ENCODE measurements at places on chromosomes 11 and 22.
A peak's percentile ranks its signal among the peaks of the same experiment; 100 is the strongest.

DNA sequence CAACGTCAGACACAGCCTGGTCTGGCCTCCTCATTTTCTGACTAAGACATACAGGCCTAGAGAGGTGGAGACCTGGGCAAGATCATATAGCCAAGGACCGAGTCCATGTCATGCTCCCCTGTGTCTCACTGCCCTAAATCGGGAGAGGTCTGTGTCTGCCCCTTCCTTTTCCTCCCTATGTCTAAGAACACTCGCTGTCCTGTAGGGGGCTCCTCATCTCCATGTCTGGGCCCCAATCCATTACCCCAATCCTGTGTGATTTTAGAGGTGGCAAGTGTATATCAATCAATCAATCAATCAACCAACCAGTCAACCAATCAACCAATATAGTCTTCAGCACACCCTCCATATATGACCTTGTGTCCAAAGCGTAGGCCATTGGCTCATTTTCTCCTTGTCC is 125.7 kb downstream of the KIRREL3 start:
- H3K36me3 ChIP-seq: no peaks in the 10 kb centered on the region
- H3K27me3 ChIP-seq: no peaks in the 10 kb centered on the region
- no peak for DNase-seq
- no peak overlapping the region for H3K27ac ChIP-seq

DNA sequence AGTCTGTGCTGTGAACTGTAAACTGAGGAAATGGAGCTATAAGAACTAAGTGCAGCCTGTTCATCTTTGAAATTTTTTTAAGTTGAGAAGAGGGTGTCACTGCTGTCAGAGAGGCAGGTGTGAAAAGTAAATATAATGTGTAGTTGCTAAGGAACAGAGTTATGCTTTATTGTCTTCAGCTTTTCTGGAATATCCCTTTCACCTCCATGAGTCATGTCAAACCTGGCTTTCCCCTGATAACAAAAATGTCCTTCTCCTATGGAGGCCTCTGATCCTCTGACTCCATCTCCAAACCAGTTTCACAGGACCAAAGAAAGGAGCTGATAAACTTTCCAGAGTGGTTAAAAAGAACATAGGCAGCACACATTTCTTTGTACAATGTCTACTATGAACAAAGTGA is 12.8 kb upstream of the MUC15 start:
- H3K27me3 ChIP-seq: no peaks in the 10 kb centered on the region
- no peak overlapping the region for H3K27ac ChIP-seq
- H3K36me3 ChIP-seq: no peaks in the 10 kb centered on the region
- DNase-seq: no peak

DNA sequence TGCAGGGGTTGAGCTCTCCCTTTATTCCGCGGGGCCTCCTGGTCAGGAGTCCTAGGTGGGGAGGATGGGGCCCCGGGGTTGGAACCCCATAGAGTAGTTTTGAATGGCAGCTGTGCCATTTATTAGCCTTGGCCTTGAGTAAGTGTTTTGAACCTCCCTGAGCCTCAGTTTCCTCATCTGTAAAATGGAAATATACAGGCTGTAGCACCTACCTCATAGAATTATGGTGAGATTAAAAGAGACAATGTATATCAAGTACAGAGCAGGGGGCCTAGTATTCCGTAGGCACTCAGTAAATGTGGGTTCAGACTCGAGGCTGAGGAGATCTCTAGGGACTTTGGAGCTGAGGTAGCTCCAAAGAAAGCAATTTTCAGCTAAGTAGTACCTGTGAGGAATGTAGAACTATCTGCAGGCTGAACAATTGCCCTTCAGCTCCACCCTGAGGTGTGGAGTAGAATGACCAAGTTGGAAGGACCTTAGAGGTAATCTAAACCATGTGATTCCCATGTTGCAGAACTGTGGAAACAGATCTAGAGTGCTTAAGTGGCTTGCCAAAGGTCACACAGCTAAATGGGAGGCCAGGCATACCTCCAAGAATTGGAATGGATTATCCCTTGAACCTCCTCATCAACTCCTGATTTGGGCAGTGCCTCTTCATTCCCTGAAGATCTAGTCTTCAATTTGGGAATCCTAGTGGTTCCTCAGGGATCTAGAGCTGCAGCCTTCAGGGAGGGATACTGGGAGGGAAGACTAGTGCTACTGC is 682 bp downstream of the PGAP2 start:
- peaks cover 9% of the 10 kb centered on the region for H3K36me3 ChIP-seq
- no peaks in the 10 kb centered on the region for H3K27me3 ChIP-seq
- peaks cover 18% of the 10 kb centered on the region for H3K4me1 ChIP-seq
- peak overlapping the region; percentile 97 for H3K4me3 ChIP-seq
- peak; percentile 59 for DNase-seq

- DNase-seq: no peak
- H3K36me3 ChIP-seq: no peaks in the 10 kb centered on the region
- no peak overlapping the region for H3K27ac ChIP-seq
- no peak overlapping the region for H3K4me3 ChIP-seq
Measured at GRCh38 chr11:114925591-114925990, 247.3 kb downstream of the NXPE2 start.

- peaks cover 5% of the 10 kb centered on the region for H3K27me3 ChIP-seq
- H3K36me3 ChIP-seq: no peaks in the 10 kb centered on the region
- no peak overlapping the region for H3K4me3 ChIP-seq
- no peak for DNase-seq
- H3K27ac ChIP-seq: no peak overlapping the region
- no peaks in the 10 kb centered on the region for H3K4me1 ChIP-seq
Measured at GRCh38 chr11:89293965-89294679, 116.4 kb downstream of the TYR start.

DNA sequence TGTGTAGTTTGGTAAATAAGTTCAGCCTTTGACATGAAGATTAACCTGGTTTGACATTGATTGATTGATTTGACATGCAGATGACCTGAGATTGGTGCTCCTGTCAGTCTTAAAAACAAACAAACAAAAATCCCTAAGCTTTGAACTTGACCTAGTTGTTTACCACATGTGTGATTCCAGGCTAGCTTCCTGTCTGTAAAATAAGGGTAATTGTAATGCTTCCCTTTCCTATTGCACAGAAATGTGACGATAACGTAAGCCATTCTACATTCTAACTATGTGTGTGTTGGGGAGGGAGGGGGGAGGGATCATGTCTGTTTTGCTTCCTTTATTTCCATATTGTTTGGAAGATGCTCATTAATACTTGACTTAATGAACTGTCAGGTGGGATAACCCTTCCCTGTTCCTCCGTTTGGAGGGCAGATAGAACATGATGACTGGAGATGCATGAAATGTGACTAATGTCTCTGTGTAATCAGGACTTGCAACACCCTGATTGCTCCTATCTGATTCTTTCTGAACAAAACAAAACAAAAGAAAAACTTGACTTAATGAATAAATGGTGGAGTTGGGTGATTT is 106.1 kb upstream of the CLMP start:
- peaks cover 41% of the 10 kb centered on the region for H3K4me1 ChIP-seq
- H3K27me3 ChIP-seq: peaks cover 6% of the 10 kb centered on the region
- no peaks in the 10 kb centered on the region for H3K36me3 ChIP-seq
- DNase-seq: no peak
- no peak overlapping the region for H3K4me3 ChIP-seq

GRCh38 chr11:75158696-75159150 is 7.8 kb downstream of the SLCO2B1 start:
- no peak overlapping the region for H3K27ac ChIP-seq
- no peaks in the 10 kb centered on the region for H3K36me3 ChIP-seq
- H3K27me3 ChIP-seq: no peaks in the 10 kb centered on the region
- DNase-seq: no peak
- H3K4me1 ChIP-seq: no peaks in the 10 kb centered on the region

- no peak overlapping the region for H3K27ac ChIP-seq
- no peak overlapping the region for H3K4me3 ChIP-seq
- no peaks in the 10 kb centered on the region for H3K36me3 ChIP-seq
- H3K27me3 ChIP-seq: no peaks in the 10 kb centered on the region
- H3K4me1 ChIP-seq: no peaks in the 10 kb centered on the region
Measured at GRCh38 chr11:84425673-84426072, 1139.5 kb upstream of the CCDC90B start.

GRCh38 chr11:63919267-63920125 is 2.5 kb upstream of the RCOR2 start:
- no peaks in the 10 kb centered on the region for H3K27me3 ChIP-seq
- peaks cover 15% of the 10 kb centered on the region for H3K4me1 ChIP-seq
- DNase-seq: no peak
- no peak overlapping the region for H3K27ac ChIP-seq

- no peak overlapping the region for H3K27ac ChIP-seq
- H3K4me1 ChIP-seq: peaks cover 28% of the 10 kb centered on the region
- H3K36me3 ChIP-seq: no peaks in the 10 kb centered on the region
- no peaks in the 10 kb centered on the region for H3K27me3 ChIP-seq
- no peak overlapping the region for H3K4me3 ChIP-seq
- peak; percentile 98 for DNase-seq
Measured at GRCh38 chr11:61695917-61696316, 15.7 kb downstream of the DAGLA start.
